ENCODE measurements at places on chromosomes 3 and 15.

DNA sequence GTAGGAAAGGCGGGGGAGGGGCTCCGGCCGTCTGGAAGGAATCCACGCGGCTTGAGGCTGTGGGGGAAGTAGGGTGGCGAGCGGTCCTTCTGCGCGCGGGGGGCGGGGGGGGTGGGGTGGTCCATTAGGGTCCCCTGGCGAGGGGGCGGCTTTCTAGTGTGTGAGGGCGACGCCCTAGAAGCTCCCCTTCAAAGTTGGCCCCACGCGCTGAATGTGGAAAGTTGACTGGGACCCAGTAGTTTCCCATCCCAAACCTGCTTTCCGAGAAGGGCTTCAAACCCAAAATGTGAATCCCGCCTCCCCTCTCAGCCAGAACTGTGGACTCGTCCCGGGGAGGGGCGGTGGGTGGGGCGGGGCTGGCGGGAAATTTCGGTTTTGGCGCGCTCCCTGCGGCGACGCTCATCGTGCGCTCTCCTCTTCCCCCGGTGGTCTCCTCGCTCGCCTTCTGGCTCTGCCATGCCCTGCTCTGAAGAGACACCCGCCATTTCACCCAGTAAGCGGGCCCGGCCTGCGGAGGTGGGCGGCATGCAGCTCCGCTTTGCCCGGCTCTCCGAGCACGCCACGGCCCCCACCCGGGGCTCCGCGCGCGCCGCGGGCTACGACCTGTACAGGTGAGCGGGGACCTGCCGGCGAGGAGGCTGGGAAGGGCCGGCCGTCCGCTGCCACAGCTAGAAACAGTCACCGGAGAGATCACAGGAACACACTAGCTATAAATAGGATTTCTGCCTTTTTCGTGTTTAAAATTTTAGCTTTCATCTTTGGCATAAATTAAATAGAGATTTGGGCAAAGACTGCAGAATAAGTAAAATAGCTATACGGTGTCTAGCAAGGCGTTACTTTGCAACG, 790 bp downstream of the DUT start:
- DNase-seq, result peak; percentile 60

GRCh38 chr3:54065586-54065985, 56.8 kb upstream of the CACNA2D3 start:
- DNase-seq, result no peak

GRCh38 chr15:64571857-64572291, 111.5 kb downstream of the ZNF609 start:
- no peak for DNase-seq

DNA sequence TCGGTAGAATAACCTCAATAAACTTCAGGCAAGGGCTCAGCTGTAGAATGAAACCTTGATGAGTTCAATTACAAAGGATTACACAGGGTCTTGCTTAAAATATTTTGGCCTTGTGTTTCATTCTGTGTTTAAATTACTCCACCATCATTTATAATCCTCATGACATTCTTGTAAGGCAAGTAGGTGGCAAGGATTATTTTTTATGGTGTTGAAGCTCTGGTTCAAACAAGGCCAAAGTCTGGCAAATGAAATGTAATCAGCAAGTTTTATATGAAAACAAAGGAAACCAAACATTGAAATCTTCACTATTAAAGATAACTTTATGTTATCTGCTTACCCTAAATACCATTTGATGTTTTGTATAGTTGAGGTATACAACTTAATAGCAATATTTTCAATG, 221.3 kb upstream of the HES1 start:
- DNase-seq, result no peak

- DNase-seq, result no peak
Observed at GRCh38 chr3:108036984-108037741, 53.7 kb downstream of the CD47 start.

DNA sequence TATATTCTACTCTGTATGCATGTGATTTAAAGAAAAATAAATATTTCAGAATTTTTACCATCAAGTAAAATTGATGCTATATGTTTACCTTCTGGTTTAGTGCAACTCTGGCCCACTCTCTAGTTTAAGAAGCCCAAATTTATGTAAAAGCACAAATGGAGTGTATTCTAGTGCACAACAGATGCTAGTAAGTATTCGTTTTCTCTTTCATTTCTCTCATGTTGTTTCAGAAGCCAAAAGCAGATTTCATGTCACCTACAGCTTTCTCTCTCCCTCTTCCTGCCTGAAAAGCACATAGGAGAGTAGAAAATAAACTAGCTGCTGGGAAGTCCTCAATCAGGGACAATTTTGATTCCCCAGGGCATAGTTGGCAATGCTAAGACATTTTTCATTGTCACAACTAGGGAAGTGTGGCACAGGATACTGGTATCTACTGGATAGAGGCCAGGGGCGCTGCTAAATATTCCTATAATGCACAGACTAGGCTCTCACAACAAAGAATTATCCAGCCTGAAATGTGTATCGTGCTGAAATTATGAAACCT, 147.4 kb upstream of the ARHGEF26 start:
- no peak for DNase-seq

- DNase-seq, result no peak
Observed at GRCh38 chr15:90364251-90364650, 12.2 kb downstream of the ZNF774 start.

DNA sequence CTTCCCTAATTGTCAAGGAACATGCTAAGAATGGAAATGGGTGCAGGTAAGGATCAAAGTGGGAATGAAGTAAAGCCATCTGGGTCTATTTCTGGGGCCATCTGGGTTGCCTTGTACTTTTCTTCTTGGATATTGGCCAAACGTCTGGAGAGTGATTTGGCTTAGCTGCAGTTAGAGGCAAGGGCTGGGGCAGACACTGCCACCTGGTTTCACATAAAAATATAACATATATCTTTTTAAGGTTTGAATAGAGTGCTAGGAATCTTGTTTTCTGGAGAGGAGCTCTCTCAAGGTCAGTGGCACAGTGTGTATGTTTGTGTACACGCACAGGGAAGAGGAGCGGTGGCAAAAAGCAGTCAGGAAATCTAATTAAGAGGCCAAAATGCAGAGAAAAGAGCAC, 24.7 kb upstream of the EOMES start:
- DNase-seq, result no peak

DNA sequence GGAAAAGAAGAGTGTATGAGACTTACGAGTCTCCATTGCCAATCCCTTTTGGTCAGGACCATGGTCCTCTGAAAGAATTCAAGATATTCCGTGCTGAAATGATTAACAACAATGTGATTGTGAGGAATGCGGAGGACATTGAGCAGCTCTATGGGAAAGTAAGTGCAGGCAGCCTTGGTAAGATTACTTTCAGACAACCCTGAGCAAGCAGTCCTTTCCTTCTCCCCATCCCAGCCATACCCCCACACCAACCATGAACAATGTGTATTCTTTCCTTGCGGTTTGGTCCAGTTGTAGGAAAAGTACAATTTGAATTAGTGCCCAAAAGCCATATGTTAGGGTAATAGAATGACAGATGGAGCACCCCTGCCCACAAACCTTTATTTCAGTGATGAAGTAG, 5.6 kb downstream of the TSEN2 start:
- DNase-seq, result no peak

GRCh38 chr15:70047386-70048197, 50.1 kb downstream of the TLE3 start:
- DNase-seq, result no peak

DNA sequence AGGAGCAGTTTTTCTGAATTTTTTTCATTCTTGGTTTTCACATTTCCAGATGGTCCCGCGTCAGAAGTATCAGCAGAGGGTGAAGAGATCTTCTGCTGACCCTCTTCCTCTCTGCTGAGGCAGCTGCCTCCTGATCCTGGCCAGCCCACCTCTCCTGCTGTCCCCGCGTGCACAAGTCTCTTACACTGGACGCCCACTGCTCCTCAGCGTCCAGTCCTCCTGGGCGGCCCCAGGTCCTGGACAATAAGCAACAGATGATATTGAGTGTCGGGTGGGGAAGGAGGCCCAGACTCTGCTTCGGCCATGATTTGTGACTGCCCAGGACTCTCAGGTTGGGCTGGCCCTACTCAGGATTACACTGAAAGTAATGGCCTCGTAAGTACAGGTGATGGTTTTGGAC, 50.1 kb downstream of the KLHL25 start:
- no peak for DNase-seq

- DNase-seq, result no peak
Observed at GRCh38 chr3:109117939-109118338, at the start of gene MORC1. MORC1 (minus strand) TSS chr3:109118134; CDS start chr3:109118059, 75 bp downstream.

- DNase-seq, result no peak
Observed at GRCh38 chr3:99084826-99085225, 183.3 kb upstream of the DCBLD2 start.

- DNase-seq, result no peak
Observed at GRCh38 chr3:45865563-45865962, 20.8 kb upstream of the CCR9 start.

DNA sequence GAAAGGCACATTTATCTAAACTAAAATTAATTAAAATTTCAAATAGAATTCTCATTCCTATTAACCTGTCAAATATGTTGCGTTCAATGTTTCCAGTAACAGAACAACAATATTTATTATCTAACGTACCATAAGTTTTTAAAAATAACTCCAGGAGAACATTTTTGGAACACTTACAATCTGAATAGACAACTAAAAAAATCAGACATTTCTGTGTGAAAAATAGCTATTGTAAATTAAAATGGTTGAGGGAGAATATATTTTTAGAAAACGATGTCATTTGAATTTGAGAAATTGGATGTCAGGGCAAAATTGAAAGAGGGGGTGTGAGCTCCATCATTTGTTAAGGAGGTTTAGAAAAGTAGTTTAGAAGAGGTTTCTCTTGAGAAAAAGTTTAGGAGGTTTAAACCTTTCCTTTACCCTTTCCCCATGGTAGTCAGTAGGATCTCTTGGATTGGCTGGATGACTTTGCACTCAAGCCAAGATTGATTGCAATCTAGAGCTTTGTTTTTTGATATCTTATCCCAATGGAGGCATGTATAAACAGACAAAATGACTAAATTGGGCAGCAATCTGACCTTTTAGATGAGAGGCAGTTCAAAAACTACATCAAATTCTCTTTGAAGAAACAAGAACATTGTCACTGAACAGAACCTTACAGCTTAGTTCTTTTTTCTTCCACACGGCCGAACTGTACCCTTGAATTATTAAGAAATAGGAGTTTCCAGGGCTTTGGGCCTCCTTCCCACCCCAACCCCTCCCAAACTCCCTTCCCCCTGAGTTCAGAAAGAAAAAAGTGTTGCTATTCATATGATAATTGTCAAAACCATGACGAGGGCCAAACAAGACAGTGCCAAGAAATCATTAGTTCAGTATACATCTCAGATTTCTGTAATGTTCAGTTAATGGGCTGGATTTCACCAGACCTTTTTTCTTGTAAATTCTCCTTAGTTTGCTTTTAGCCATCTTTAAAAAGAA, 79.7 kb upstream of the CDIN1 start:
- no peak for DNase-seq

DNA sequence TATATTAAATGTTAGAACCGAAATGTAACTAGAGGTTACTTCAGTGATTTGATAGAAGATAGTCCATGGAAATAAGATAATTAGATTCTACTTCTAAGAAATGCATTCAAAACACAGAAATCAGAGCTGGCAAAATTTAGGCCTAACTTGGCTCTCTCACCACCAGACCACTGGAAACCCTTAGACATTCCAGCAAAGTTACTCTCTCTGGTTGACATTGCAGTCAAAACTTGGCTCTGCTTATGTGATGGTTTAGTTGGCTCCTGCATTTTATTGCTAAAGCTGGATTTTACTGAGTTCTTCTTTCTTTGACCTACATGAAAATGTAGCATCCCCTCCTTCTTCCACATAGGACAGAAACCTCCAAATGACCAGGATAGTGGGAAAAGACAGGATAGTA, 35.4 kb upstream of the CBLB start:
- no peak for DNase-seq

- no peak for DNase-seq
Observed at GRCh38 chr15:73303636-73304035, 65.1 kb downstream of the HCN4 start.

DNA sequence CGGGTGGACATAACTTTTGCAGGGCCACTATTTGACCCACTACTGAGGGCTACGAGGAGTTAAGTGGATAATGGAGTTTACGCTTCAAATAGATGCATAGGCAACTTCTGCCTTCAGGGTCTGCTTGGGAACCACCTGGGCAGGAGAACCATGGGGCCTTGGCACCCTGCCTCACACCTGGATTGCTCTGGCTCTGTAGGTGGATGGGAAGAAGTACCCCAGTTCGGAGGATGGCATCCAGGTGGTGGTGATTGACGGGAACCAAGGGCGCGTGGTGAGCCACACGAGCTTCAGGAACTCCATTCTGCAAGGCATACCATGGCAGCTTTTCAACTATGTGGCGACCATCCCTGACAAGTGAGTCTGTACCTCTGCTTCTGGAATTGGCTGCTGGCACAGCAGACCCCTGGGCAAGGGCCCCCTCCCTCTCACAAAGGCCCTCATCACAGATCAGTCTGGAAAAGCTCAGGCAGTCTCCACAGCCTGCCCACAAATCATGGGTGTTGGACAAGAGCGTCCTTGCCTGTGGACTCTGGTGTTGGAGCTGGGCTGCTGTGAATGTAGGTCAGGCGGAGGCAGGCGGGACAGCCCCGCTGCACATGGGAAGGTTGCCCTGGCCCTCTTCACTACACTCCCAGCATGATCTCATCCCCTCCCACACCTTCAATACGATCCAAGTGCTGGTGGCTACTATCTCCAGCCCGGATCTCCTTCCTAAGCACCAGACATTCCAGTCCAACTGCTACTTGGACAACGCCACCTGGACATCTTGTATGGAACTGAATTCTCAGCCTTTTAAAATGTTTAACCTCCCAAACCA, 46.7 kb downstream of the MESD start:
- DNase-seq, result no peak

Data from activated CD8-positive, alpha-beta memory T cell treated with anti-CD3 and anti-CD28 coated beads for 1 hour (primary cell).